Fibroblast of skin of back (primary cell): ENCODE measurements at places on chromosomes 2 and 18.

- no peak for DNase-seq
These were observed 259.8 kb downstream of the PHLPP1 start for GRCh38 chr18:62974928-62975675.

GRCh38 chr2:128573531-128573930 lies 254.9 kb upstream of the HS6ST1 start:
- DNase-seq, result no peak

GRCh38 chr2:195408196-195408595 lies 248.8 kb upstream of the SLC39A10 start:
- no peak for DNase-seq

DNA sequence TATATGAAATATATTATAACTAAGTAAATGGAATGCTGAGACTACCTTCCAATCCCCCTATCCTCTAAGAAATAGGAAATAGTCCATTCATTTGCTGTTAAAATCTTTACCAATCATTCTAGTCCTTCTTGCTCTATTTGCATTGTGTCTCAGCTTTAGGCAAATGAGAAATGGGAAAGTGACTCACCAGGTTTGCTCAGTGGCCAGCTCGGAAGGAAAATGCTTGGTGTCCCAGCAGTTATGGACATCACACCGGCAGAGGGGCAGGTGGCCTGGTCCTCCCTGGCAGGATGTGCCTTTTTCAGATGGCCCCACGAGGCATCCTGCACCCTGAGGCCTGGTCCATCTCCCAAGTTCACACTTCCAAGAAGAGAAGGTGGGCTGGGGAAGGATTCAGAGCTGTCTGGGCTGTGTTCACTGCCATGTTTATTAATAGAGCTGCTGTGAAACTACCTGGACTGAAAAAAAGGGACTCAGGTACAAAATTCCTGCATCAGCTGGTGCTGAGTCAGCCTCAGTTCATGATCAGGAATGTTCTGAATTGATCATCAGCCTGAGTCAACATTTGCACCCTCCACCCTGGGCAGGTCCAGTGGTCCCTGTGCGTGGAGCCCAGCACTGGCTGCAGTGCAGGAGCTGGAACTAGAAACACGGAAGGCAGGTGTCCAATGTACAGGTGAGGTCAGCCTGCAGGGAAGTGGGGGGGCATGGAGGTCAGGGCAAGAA lies 60.1 kb upstream of the ARL4C start:
- peak; percentile 47 for DNase-seq

DNA sequence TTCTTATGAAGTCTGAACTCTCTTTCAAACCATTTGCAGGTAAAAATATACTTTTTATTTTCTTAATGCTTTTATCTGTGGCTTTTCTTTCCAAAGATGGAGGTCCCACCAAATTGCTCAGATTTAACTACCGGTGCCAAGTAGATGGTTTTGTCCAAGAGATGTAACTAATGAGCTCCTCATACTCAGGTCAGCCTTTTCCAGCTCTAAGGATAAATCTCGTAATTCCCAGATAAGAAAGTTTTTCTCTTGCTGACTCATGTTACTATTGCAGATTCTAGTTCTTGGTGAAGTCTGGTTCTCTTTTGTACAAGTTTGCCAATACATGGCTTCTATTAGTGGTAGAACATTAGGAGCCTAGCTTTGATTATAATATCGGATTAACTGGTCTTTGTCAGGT lies 550.8 kb upstream of the ZNF804A start:
- no peak for DNase-seq

DNA sequence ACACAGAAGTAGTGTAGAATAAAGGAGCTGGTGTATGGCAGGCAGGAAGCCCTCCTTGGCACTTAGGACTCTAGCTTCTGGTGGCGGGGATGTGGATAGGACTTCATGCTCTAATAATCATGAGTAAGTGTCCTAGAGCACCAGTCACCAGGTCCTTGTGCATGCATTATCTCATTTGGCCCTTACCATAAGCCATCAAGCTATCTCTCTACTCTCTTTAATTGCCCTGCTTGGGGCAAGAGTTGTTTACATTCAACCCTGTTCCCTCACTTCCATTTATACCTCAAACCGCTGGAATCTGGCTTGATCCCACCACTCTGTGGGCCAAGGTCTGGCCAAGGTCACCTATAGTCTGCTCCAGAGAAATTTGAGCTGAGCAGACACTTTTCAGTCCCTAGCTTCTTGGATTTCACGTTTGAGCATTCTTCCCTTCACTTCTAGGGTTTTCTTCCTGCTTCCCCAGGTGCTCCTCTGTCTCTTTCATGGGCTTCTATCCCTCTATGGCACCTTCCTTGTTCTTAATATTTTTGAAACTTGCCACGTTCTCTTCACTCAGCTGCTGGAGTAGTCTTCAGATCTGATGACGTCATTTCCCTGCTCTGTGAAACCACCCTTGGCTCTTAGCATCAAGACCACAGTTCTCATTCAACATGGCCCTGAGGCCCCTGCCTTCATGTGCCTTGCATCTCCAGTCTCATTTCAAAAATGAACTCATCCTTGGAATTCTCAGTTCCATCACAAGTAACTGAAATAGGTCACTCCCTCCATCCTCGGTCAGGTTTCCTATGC lies 94.9 kb upstream of the GATA6 start:
- no peak for DNase-seq

- no peak for DNase-seq
These were observed 53.5 kb downstream of the TFCP2L1 start for GRCh38 chr2:121231385-121232000.

DNA sequence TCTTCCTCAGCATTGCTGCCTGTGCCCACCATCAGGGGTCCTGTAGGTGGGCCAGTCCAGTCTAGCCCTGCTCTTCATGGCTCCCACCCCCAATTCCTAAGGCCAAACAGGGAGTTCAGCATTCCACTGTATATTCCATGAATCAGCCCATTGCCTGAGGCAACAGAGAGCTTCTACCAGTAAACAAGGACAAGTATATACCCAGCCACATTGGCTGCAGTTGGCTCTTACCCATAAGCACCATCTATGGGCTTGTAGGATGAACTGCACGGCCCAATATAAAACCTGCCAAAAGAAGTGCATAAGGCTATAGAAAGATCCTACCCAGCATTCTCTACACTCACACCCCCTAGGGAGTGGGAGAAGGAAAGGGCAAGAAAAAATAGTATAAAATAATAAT lies 95.1 kb upstream of the SALL3 start:
- no peak for DNase-seq

DNA sequence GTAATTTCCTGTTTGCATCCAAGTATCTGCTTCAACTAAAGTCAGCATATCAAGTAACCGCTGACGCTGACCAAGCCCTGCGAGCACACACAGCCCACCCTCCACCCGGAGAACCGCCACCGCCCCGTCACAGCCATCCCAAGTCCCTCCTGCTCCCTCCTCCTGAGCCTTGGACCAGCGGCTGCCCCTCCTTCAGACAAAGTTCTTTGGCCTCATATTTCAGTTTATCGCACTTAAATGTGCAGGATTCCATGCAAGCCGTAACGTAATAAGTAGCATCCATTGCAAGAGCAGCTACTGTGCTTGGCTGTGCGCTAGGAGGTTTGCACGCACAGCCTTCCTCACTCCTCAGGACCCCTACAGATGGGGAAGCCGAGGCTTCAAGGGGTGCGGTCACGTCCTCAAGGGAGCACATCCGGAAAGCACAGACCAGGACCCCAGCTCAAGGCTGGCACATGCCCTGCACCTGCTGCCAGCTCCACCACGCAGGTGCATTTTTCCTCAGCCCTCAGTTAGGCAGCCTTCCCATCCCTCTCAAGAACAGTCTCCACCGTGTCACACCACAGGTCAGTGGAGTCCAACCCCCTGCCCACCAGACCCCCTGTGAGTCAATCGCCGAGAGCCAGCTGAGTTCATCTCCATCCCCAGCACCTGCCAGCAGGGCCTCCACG lies 17.1 kb downstream of the PXDN start:
- peak; percentile 34 for DNase-seq

DNA sequence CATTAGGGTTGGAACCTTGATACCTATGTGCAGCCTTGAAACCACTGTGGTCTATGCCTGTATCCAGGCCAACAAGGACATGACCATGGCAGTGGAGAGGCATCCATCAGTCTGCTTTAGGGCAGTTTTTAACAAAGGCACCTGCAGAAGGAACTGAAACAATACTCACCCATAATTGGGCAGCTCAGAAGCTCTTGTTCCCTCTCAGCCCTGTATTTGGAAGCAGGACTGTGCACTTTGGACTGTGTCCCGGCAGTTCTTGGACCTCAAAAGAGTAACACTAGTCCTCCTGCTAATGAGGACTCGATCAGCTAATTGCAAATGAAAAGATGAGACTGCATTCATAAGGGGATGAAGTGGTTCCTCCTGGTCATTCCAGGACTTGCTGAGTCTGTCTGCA lies 500.2 kb upstream of the TNP1 start:
- no peak for DNase-seq

GRCh38 chr2:227653419-227653818 lies 13.2 kb upstream of the SCYGR5 start:
- peak; percentile 33 for DNase-seq

DNA sequence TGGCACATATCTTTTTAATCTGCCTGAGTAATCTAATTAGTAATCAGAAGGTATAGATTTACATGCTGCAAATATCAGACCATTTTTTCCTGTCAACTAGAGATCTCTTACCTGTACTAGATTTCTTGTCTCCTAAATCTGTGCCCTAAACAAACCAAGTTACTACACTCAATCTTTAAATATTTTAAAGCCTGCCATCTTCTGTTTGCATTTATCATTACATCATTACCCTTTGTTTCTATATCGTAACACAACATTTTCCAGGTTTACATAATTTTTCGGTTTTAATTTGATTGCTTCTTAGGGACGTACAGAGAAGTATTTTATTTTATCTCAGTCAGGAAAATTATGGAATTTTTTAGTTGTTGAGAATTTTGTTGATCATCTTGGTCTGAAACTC lies 25.7 kb downstream of the PSMA8 start:
- DNase-seq, result no peak

GRCh38 chr2:212135739-212136138 lies 402.9 kb downstream of the ERBB4 start:
- DNase-seq, result no peak

- no peak for DNase-seq
These were observed 824 bp upstream of the VPS54 start for GRCh38 chr2:64019975-64020528.

DNA sequence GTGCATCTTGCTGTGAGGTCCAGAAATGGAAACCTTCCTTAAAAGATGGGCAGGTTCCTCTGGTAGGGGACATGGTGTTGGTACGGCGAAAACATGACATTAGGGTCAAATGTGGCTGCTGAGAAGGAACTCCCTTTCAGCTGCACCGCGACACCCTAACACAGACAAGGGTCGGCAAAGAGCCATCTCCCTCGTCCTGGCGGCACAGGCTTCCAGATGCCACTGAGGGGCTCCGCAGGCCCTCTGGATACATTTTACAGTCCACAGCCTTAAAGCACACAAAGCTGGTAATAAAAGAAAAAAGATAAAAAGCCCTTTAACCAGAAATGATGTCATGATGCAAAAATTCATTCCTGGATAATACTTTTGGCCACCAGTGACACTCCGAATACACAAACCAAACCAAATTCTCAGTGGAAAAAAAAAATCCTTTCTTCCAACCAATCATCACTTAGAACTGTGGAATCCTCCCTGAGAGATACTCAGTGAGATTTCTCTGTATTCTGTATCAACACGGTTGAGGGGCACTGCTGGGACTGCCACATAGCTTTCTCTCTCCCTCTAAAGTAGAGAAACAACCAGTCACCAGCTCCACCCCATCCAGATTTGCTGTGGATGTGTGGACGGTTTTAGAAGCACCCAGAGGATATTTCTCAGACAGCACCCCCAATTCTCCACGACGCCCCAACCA lies 174.8 kb downstream of the HDAC4 start:
- peak; percentile 95 for DNase-seq

DNA sequence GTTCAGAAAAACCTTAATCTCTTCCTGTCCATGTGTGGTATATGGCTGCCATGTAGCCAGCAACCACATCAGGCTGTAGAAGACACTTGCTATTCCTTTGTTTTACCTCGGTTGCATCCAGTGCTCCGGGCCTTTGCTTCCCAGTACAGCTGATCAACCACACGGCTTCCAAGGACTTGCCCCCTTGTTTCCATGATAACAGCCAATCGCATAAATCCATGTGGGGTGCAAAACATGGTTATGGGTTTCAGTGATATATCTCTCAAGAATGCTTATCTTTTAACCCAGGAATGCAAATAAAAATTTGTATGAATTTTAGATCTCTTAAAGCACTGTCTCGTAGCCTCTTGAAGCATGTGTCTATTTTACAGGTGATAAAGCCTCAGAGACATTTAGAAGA lies 118.3 kb downstream of the MGAT5 start:
- peak; percentile 53 for DNase-seq

- DNase-seq, result no peak
These were observed 372.9 kb upstream of the HS6ST1 start for GRCh38 chr2:128691526-128691925.

DNA sequence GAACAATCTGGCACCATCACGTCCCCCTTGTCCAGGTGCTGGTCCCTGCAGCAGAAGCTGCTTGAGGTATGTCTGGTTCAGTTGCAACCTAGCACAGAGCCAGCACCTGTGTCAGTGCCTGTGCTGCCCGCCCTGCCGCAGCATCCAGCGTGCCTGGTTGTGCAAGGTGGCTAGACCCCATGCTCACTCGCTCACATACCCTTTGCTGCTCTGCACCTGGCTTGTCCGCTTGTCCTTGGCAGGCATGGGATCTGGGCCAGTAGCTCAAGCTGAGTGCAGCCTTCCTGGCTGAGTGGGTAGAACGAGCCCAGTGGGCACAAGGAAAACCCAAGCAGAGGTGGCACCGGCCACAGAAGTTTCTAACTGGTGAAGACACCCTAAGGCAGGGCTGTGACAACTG lies 314.6 kb upstream of the KYNU start:
- DNase-seq, result no peak

DNA sequence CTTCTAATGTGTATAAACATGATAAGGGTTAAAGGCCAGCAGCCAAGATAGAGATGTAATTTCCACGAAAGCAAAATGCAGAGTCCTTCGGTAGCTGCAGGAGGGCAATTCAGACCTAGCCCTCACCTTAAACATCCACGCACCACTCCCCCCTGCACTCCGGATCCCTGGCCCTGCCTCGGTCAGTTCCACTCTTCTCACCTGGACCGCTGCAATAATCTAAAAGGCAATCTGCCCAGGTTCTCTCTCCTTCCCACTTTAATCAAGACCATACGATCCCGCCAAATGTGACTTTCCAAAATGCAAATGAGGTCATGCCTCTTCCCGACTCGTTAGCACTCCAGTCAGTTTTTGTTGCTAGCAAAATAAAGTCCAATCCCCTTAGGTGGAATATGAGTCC lies 485.2 kb downstream of the EIPR1 start:
- DNase-seq, result no peak

GRCh38 chr2:50006327-50006726 lies 852.0 kb upstream of the FSHR start:
- DNase-seq, result no peak

DNA sequence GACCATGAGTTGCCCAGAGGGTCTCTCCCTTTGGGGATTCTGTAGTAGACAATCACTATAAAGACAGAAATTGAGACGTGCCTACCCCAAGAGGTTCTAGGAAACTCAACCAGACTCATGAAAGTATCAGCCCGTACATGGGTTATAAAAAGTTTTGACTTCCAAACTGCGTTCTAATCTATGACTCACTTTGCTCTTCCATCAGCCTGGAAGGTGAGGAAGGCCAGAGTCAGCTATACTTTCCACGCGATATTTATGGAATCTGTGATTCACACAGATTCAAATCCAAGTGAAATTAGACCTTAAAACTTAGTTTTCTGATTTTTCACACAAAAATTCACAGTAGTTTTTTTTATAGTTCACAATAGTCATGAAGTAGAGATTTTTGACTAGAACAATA lies 7.7 kb upstream of the LYPD1 start:
- DNase-seq, result peak; percentile 82

GRCh38 chr2:199452260-199452990 lies 5.3 kb downstream of the SATB2 start:
- DNase-seq, result no peak
